NB4 (cell line): ENCODE measurements at places on chromosomes 3 and 15.

- no peak for DNase-seq
These were observed 72.9 kb downstream of the RPLP1 start for GRCh38 chr15:69525543-69525942.

GRCh38 chr3:64909011-64909410, 221.2 kb upstream of the ADAMTS9 start:
- DNase-seq = no peak

DNA sequence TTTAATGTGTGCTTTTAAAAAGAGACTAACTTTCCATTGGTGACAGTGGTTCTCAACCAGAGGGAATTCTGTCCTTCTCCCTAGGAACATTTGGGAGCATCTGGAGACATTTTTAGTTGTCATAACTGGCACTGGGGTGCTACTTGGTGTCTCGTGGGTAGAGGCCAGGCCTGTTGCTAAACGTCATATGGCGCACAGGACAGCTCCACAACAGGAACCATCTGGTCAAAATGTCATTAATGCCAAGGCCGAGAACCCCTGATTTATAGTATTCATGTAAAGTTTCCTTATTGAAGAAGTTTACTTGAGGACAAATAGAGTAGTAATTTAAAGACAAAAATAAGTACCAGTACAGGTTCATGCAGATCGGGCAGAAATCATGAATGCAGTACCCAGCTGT, 164.2 kb downstream of the FEZF2 start:
- no peak for DNase-seq

- DNase-seq = peak; percentile 14
These were observed 7.6 kb upstream of the NR2E3 start for GRCh38 chr15:71802770-71803169.

DNA sequence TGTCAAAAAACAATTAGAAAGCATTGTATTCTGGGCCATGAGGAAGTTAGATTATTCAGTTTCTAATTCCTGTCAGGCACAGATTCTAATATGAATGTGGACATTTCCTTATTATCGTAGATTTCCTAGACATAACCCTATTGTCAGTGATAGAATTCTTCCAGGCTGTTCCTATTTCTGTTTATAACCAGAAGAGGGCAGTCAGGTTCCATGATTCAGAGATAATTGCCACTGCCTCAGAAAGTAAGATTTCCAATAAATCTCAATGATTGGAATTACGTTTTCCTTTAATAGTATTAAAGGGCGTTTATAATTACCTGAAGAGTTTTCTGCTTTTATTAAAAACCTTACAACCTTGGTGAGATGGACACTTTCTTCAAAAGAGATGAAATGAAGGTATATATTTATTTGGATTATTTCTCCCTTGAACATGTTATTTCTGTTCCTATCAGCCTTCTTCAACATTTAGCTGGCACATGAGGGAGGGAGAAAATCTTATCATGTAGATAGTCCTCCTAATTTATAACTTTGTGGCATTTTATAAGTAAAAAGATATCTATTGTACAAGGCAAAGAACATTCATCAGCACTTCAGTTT, 439.2 kb downstream of the MCTP2 start:
- peak; percentile 57 for DNase-seq

DNA sequence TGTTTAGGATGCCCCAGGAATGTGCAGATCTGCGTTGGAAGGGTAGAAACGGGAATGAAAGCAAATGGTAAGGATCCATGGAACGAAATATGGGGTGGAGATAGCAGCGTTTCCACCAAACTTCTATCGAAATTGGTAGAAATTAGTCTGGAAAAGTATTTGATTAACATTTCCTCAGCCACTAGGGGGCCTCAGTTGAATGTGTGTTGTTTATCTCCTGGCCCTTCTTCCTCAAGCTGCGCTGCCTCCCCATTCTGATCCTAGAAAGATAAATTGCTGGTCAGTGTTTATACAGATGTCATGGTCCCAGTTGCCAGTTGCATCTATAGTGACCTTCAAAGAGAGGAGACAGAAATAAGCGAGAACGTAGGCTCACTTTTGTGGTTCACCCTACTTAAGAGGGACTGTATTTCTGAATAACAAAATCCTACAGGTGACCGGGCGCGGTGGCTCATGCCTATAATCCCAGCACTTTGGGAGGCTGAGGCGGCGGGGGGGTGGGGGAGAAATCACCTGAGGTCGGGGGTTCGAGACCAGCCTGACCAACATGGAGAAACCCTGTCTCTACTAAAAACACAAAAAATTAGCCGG, 457.1 kb downstream of the SQOR start:
- DNase-seq = peak; percentile 57

DNA sequence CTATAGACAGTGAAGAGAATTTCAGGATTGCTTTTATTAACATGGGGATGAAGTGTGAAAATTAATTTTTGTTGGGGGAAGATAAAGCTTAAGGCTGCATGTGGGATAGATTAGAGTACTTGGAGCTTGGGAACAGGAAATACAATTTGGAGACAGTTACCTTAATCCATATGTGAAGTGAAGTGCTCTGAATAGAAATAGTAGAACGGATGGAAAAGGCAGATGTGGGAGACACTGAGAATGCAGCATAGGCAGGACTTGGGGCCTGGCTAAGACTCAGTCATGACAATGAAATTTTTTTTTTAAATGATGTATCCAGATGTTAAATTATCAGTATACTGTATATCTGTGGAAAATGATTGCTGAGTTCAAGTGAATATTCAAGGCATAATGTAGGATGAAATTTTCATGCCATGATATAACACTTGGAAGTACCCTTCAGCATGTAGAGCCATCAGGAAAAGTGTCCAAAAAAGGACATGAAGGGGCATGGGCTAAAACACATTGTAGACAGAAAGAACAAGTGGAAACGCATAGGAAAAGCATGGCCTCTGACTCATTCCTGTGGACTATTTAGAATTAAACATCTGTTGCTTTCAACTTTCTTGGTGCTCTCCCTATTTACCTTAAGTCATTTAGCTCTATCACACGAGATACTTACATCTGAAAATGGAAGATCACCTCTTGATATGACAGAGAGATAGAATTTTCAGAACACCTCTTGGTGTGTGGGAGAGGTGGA, 134.8 kb downstream of the RBMS3 start:
- DNase-seq = no peak

- DNase-seq = no peak
These were observed 105.4 kb downstream of the LINGO1 start for GRCh38 chr15:77527164-77527778.
